ENCODE measurements at places on chromosomes 1 and 21.
A peak's percentile ranks its signal among the peaks of the same experiment; 100 is the strongest.

DNA sequence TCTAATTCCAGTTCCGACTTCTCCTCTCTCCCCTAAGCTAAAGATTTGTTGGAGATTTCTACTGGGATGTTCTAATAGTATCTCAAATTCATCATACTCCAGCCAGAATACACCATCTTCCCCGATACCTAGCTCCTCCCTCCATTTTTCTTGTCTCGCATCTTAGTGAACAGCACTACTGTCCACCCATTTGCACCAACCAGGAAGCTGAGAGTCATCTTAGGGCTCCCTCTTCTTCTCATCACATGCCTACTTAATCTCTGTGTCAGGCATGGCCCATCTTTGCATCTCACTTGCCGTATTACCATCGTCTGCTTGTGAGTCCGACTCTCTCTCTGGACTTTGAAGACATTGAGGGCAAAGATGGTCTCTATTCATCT is 3.5 kb upstream of the TRIM63 start:
- ATAC-seq = no peak

- ATAC-seq = no peak
Measured at GRCh38 chr1:31595836-31596736, 19.8 kb downstream of the TINAGL1 start.

DNA sequence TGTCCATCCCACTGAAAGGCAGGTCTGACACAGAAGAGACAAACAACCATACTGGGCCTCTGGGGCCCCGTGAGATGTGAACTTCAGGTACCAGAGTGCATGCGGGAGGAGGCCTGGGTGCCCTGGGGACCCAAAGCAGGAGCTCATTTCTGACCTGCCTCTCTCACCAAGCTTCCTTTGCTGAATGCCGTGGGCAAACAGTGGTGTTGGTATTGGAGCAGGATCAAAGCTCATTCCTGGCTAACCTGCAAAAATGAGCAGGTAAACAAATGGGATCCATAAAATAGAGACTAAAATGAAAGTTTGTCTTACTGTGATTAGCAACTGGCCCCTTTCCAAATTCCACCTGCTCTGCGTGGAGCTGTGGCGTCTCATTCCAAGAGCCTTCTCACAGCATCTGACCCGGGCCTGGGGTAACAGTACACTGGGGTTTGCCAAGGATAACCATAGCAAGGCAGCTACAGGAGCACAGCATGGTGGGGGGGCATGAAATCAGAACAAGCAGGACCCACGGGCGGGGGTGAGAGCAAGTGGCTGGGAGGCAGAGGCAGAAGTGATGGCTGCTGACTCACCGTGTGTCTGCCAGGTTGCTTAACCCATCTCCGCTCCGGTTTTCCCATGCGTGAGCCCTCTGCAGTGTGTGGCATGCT is 103.6 kb downstream of the KIF26B start:
- ATAC-seq = peak; percentile 63

DNA sequence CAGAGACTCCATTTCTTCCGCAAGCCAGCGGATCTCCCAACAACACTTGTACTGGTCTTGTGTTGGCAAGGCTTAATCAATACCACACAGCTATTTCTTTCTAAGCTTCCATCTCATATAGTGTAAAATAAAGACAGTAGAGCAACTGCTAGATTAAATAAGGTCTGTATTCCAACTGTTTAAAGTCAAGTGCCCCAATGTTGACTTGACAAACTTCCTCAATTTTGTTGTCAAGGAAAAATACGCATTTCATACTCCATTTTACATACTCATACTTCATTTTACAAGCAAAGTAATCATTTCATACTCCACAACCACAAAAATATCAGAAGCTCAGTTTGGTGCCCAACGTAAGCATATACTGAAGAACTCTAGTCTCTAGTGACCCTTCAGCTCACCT is 143.0 kb downstream of the RERE start:
- no peak for ATAC-seq

- no peak for ATAC-seq
Measured at GRCh38 chr1:82044111-82044510, 243.4 kb downstream of the ADGRL2 start.

All from esophagus mucosa (tissue), 1 donor.